ENCODE measurements at places on chromosomes 6 and 20. TPM values are rescaled to one million over a fixed set of nuclear protein-coding genes. Genes with fewer than 3 reads are reported as not detected.

DNA sequence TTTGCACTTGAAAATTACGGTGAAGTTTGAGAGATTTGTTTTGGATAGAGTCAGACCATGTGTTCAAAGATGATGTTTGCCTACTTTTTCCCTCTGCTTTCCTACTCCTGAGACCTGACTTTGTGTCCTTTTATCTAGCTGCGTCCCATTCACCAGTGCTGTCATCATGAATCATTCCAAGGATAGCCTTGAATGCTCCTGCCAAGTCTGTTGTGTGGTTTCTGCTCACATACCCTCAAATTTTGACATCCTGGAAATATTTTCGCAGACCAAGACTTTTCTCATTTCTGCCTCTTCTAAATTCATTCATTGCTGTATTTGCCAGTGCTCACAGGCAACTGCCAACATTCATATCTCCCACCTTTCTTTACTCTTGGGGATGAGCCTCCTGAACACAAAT is 175.9 kb upstream of the SCGN start:
- no peaks in the 10 kb centered on the region for H3K27me3 ChIP-seq
- H3K4me3 ChIP-seq = no peak overlapping the region
- no peak overlapping the region for H3K27ac ChIP-seq
- DNase-seq = no peak

- no peaks in the 10 kb centered on the region for H3K4me1 ChIP-seq
- H3K27ac ChIP-seq = no peak overlapping the region
- DNase-seq = no peak
- H3K4me3 ChIP-seq = no peak overlapping the region
- no peaks in the 10 kb centered on the region for H3K27me3 ChIP-seq
Observed at GRCh38 chr6:10262505-10262904, 152.4 kb downstream of the TFAP2A start.

DNA sequence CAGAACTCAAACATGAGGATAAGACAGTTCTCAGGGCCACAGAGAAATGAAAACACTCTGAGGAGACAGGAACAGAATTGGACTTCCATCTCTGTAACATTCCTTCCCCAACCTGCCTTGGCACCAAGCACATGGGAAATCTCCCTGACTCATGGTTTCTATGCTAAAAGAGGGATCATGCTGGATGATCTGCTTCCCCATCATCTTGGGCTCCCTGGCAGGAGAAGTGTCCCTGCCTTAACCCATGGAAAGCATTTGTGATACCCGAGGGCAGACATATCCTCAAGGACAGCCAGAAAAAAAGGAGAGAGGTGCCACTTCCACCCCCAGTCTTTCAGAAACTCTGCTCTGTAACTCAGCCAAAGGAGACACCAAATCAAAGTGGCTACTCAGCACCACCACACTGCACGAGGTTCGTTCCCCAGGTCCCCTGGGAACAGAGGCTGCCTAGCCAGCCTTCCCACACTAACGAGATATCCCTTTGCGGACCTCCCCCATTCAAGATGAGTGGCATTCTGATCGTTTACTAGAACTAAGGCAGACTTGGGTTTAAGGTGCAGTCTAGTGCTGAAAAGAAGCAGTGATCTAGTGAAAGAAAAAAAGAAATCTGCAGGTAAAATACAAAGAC is 34.8 kb downstream of the BLOC1S5 start:
- H3K4me3 ChIP-seq = no peak overlapping the region
- H3K27ac ChIP-seq = no peak overlapping the region
- no peaks in the 10 kb centered on the region for H3K27me3 ChIP-seq

DNA sequence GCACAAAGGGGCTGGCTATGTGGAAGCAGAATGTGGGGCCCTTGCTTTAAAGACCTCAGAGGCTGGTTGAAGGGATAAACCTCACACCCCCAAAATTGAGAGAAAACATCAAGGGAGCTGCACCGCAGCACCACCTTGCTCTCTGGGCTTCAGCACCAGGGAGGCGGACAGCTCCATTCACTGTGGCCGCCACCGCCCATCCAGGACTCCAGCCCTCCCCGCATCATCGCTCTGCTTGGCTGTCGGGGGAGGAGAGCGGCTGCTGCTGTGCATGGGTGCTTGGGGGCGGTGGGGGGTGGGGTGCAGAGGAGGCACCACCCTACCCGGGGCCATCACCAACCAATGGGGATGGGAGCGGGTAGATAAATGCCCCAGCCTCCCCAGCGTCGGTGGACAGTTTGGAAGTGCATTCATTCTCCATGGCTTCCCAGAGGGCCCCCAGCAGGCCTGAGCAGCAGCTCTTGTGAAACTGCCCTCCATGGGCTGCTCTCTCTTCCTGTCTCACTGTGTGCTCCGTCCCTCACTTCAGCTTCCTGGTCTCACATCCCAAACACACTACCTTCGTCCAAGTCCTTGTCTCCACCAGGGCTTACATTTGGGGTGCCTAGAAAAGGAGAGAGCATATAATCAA is 75.7 kb upstream of the BHLHE23 start:
- no peaks in the 10 kb centered on the region for H3K36me3 ChIP-seq
- peaks cover 79% of the 10 kb centered on the region for H3K27me3 ChIP-seq
- DNase-seq = no peak
- H3K4me1 ChIP-seq = no peaks in the 10 kb centered on the region
- H3K4me3 ChIP-seq = no peak overlapping the region

- H3K27me3 ChIP-seq = peaks cover 97% of the 10 kb centered on the region
- H3K4me1 ChIP-seq = no peaks in the 10 kb centered on the region
- no peaks in the 10 kb centered on the region for H3K36me3 ChIP-seq
- no peak overlapping the region for H3K4me3 ChIP-seq
- no peak for DNase-seq
Observed at GRCh38 chr20:63064745-63065711, 58.3 kb upstream of the BHLHE23 start.

DNA sequence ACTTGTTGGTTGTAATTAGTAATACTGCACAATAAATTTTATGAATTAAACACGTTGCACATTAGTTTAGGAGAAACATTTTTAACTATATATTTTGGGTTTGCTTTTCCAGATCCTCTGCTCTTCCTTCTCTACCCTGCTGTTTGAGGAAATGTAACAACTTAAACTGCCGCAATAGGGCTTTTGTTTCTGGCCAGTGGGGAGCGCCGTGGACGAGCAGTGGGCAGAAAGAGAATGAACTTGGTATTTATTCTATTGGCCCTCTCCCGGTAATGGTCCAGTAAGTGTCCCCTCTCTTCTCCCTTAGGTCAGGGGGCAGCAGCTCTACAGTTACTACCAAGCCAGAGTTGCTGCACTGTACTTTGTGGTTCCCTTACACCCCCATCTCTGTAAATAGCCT is 35.2 kb upstream of the EPHA7 start:
- H3K4me1 ChIP-seq = no peaks in the 10 kb centered on the region
- no peak for DNase-seq
- no peaks in the 10 kb centered on the region for H3K36me3 ChIP-seq
- H3K27me3 ChIP-seq = no peaks in the 10 kb centered on the region

- no peak overlapping the region for H3K27ac ChIP-seq
- H3K36me3 ChIP-seq = no peaks in the 10 kb centered on the region
- DNase-seq = no peak
- peaks cover 7% of the 10 kb centered on the region for H3K4me1 ChIP-seq
- H3K4me3 ChIP-seq = no peak overlapping the region
Observed at GRCh38 chr6:140437619-140438345, 1063.3 kb upstream of the CITED2 start.

- H3K36me3 ChIP-seq = no peaks in the 10 kb centered on the region
- H3K4me3 ChIP-seq = no peak overlapping the region
- peak overlapping the region; percentile 75 for H3K27ac ChIP-seq
Observed at GRCh38 chr20:4135385-4136077, 120.2 kb upstream of the RNF24 start.

DNA sequence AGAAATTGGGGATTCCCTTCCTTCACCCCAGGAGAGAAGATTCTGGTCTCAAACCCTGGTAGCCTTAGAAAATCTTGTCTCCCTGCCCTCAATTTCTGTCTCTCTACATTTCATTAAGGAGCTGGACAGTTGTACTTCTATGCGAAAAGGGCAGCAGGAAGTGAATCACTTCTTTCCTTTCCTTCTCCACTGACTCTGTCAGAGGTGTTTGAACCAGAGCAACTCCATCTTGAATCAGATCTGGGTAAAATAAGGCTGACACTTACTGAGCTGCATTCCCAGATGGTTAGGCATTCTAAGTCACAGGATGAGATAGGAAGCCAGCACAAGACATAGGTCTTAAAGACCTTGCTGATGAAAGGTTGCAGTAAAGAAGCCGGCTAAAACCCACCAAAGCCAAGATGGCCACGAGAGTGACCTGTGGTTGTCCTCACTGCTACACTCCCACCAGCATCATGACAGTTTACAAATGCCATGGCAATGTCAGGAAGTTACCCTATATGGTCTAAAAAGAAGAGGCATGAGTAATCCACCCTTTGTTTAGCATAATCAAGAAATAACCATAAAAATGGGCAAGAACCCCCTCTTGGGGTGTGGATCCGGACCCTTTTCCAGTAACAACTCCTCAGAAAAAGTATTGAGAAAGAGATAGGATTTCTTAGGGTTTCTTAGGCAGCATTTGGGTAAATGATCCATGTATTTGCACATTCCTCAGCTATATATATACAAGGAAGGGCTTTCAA is 95.8 kb upstream of the PLCB4 start:
- no peaks in the 10 kb centered on the region for H3K4me1 ChIP-seq
- no peak overlapping the region for H3K4me3 ChIP-seq
- no peak overlapping the region for H3K27ac ChIP-seq
- DNase-seq = no peak

GRCh38 chr6:168376120-168376519 is 56.5 kb upstream of the DACT2 start:
- no peak overlapping the region for H3K27ac ChIP-seq
- no peak overlapping the region for H3K4me3 ChIP-seq
- DNase-seq = no peak
- no peaks in the 10 kb centered on the region for H3K4me1 ChIP-seq
- H3K36me3 ChIP-seq = no peaks in the 10 kb centered on the region

GRCh38 chr6:14766391-14766994 is 479.4 kb upstream of the JARID2 start:
- H3K27ac ChIP-seq = no peak overlapping the region
- no peak for DNase-seq
- no peaks in the 10 kb centered on the region for H3K27me3 ChIP-seq

GRCh38 chr6:131602781-131603312 is 25.2 kb downstream of the MED23 start:
- no peak overlapping the region for H3K4me3 ChIP-seq
- H3K4me1 ChIP-seq = no peaks in the 10 kb centered on the region
- no peak overlapping the region for H3K27ac ChIP-seq
- no peaks in the 10 kb centered on the region for H3K27me3 ChIP-seq
- H3K36me3 ChIP-seq = peaks cover 71% of the 10 kb centered on the region

DNA sequence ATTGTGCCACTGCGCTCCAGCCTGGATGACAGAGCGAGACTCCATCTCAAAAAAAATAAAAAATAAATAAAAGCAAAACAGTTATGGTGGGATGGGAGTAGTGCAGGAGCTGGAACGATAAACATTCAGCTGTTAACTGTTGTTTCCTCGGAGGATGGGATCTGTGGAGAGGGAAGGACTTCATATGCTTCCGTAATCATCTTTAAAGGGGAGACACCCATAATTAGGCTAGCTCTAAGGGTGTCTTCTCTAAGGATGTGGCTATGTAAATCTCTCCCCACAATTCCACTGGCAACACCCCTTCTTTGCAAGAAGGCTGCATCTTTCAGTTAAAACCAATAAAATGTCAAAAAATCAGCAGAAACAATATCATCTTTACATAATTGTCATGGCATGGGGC is 42.6 kb upstream of the MTHFD1L start:
- no peak for DNase-seq
- no peak overlapping the region for H3K27ac ChIP-seq
- H3K27me3 ChIP-seq = no peaks in the 10 kb centered on the region
- H3K36me3 ChIP-seq = peaks cover 3% of the 10 kb centered on the region

DNA sequence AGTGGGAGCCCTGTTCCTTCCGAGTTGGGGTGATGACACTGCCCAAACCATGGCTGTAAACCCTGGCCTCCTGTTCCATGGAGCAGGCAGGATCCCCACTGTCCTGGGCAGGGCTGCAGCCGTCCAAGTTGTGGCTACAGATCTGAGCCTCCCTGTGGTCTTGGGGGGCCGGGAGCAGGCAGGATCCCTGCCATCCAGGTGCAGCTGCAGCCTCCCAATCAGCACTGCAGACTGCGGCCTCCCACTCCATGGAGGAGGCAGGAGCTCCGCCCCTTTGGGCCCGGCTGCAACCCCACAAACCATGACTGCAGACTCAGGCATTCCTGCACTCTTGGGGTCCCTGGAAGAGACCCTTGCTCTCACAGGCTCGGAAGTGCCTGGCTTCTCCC is 872.1 kb upstream of the GJE1 start:
- no peaks in the 10 kb centered on the region for H3K27me3 ChIP-seq
- H3K4me3 ChIP-seq = no peak overlapping the region
- H3K27ac ChIP-seq = no peak overlapping the region
- H3K4me1 ChIP-seq = no peaks in the 10 kb centered on the region

GRCh38 chr20:60453388-60454246 is 495.4 kb downstream of the CDH26 start:
- no peak overlapping the region for H3K27ac ChIP-seq
- no peak for DNase-seq
- no peak overlapping the region for H3K4me3 ChIP-seq
- H3K36me3 ChIP-seq = no peaks in the 10 kb centered on the region
- no peaks in the 10 kb centered on the region for H3K4me1 ChIP-seq

- no peaks in the 10 kb centered on the region for H3K27me3 ChIP-seq
- H3K27ac ChIP-seq = no peak overlapping the region
- H3K4me3 ChIP-seq = no peak overlapping the region
- H3K36me3 ChIP-seq = no peaks in the 10 kb centered on the region
Observed at GRCh38 chr6:42962502-42963178, 2.1 kb downstream of the GNMT start.

DNA sequence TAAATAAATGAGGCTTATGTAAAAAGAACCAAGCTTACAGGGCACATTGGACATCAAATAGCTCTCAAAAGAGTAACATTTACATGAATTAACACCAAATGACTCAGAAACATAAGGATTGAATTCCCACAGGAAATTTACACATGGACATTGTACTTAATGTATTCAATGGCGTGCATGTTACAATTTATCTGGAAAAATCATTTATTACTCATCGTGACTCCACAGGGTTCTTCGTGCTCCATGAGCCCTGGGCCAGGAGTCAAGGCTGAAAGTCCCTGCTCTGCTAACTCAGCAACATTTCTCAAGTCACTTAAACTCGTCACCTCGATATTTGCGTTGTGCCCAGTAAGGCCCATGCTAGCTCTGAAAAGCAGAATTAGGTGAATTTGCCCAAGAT is 158.5 kb downstream of the PHACTR1 start:
- H3K36me3 ChIP-seq = no peaks in the 10 kb centered on the region
- no peaks in the 10 kb centered on the region for H3K4me1 ChIP-seq
- DNase-seq = no peak
- H3K4me3 ChIP-seq = no peak overlapping the region
- peaks cover 46% of the 10 kb centered on the region for H3K27me3 ChIP-seq
- no peak overlapping the region for H3K27ac ChIP-seq

- DNase-seq = no peak
- H3K27ac ChIP-seq = no peak overlapping the region
- H3K4me3 ChIP-seq = no peak overlapping the region
- H3K4me1 ChIP-seq = no peaks in the 10 kb centered on the region
Observed at GRCh38 chr20:3760655-3761348, 6.8 kb downstream of the ADISSP start.

- H3K27ac ChIP-seq = no peak overlapping the region
- peaks cover 8% of the 10 kb centered on the region for H3K4me1 ChIP-seq
- no peak for DNase-seq
- H3K27me3 ChIP-seq = no peaks in the 10 kb centered on the region
- H3K4me3 ChIP-seq = no peak overlapping the region
Observed at GRCh38 chr20:48892049-48892470, 29.5 kb upstream of the ARFGEF2 start.

- H3K4me3 ChIP-seq = no peak overlapping the region
- H3K4me1 ChIP-seq = peaks cover 77% of the 10 kb centered on the region
- no peak overlapping the region for H3K27ac ChIP-seq
- no peaks in the 10 kb centered on the region for H3K27me3 ChIP-seq
Observed at GRCh38 chr20:50215926-50216325, 25.3 kb downstream of the CEBPB start.

Gene GPX5
- total RNA-seq = not detected

Gene TREM2
- not detected for total RNA-seq

Gene ZNFX1
- 24.1 TPM for total RNA-seq

Gene SPATS1
- total RNA-seq = not detected

Gene HLA-DMB
- total RNA-seq = 1.1 TPM

Measured in PC-9 (cell line).